ENCODE measurements at places on chromosomes 1 and 21. TPM values are rescaled to one million over a fixed set of nuclear protein-coding genes. Genes with fewer than 3 reads are reported as not detected.
A peak's percentile ranks its signal among the peaks of the same experiment; 100 is the strongest.

The ERICH3 gene
- total RNA-seq, result 0.55 TPM

The BTBD19 gene
- total RNA-seq, result 9.4 TPM

The TSPEAR gene
- not detected for total RNA-seq

The S100A9 gene
- 943 TPM for total RNA-seq

The PTAFR gene
- 4.1 TPM for total RNA-seq

The S100A3 gene
- 1.6 TPM for total RNA-seq

The OR2T35 gene
- total RNA-seq, result not detected

- DNase-seq, result no peak
- H3K27me3 ChIP-seq, result no peaks in the 10 kb centered on the region
- no peaks in the 10 kb centered on the region for H3K4me1 ChIP-seq
- H3K36me3 ChIP-seq, result no peaks in the 10 kb centered on the region
- no peak overlapping the region for H3K4me3 ChIP-seq
- no peak overlapping the region for H3K27ac ChIP-seq
Measured at GRCh38 chr1:163820226-163820625, 498.5 kb downstream of the NUF2 start.

GRCh38 chr21:25535849-25536248 lies 71.4 kb downstream of the MRPL39 start:
- H3K36me3 ChIP-seq, result no peaks in the 10 kb centered on the region
- no peak overlapping the region for H3K27ac ChIP-seq
- H3K4me1 ChIP-seq, result no peaks in the 10 kb centered on the region
- H3K4me3 ChIP-seq, result no peak overlapping the region

DNA sequence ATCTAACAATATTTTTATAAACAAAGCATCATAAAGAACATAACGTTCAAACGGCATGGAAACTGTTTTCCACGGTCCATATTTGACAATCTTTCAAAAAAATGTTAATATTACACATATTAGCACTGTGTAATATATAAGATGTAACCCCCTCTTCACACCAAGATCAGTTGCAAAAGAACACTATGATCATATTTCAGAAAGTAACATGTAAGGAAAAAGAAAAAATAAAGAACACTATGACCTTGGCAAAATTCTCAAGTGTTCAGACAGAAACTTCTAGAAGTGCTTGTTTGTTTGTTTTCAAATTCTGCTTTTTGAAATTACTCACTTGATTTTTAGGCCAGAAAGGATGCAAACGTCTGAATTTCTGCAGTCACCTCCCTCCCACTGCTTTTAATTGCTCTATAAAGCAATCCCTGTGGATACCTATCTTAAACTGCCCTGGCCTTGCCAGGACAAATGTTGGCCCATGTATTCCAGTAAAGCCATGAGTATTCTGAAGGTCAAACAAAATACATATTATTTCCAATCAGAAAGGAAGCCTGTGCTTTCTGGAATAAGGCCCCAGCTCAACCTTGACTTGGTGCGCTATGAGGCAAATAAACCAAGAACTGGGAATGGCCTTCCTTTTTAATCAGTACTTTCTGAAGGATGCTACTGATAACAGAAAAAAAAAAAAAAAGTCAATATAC lies 68.6 kb downstream of the TGFBR3 start:
- H3K4me3 ChIP-seq, result no peak overlapping the region
- peak overlapping the region; percentile 47 for H3K27ac ChIP-seq
- H3K4me1 ChIP-seq, result no peaks in the 10 kb centered on the region
- H3K36me3 ChIP-seq, result no peaks in the 10 kb centered on the region
- H3K27me3 ChIP-seq, result no peaks in the 10 kb centered on the region

GRCh38 chr1:40884055-40884795 lies 22.1 kb upstream of the CITED4 start:
- no peak for DNase-seq
- H3K27me3 ChIP-seq, result peaks cover 6% of the 10 kb centered on the region
- H3K27ac ChIP-seq, result no peak overlapping the region
- no peaks in the 10 kb centered on the region for H3K36me3 ChIP-seq

DNA sequence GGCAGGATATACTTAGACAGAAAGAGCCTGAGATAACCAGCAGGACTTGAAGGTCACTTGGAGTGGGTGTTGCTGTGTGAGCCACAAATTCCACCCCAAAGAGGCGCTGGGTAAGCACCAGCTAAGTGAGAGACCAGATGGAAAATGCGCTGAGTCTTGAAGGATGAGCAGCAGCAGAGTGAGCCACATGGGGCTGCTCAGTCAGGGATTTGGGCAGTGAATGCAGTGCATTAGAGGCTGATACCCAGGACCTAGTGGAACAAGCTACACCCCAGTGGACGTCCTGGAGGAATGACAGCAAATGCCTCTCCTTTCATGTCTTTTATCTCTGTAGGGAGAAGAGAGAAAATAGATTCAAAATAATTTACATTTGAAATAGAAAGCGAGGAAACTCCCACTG lies 11.3 kb downstream of the GRIK1 start:
- no peaks in the 10 kb centered on the region for H3K36me3 ChIP-seq
- no peak overlapping the region for H3K4me3 ChIP-seq
- DNase-seq, result no peak
- H3K27me3 ChIP-seq, result no peaks in the 10 kb centered on the region
- H3K4me1 ChIP-seq, result no peaks in the 10 kb centered on the region

- H3K4me3 ChIP-seq, result no peak overlapping the region
- no peak for DNase-seq
- no peaks in the 10 kb centered on the region for H3K4me1 ChIP-seq
- no peaks in the 10 kb centered on the region for H3K36me3 ChIP-seq
Measured at GRCh38 chr1:231702804-231703203, 76.2 kb downstream of the DISC1 start.

DNA sequence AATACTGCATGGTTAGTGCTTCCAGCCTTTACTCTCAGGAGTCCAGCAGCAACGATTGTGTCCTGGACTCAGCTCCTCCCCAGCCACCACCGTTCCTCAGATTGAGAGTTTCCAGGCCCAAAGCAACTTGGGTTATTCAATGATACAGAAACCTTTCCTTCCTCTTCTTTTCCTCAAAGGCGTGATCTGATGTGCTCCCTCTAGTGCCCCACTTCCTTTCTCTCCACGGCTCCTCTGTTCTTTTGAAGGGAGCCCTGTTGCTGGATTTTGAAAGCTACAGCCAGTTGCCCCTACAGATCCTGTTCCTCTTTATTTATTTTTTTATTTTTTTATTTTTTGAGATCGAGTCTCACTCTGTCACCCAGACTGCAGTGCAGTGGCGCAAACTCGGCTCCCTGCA lies 14.1 kb downstream of the CRP start:
- H3K36me3 ChIP-seq, result no peaks in the 10 kb centered on the region
- DNase-seq, result no peak
- H3K4me1 ChIP-seq, result no peaks in the 10 kb centered on the region
- H3K27ac ChIP-seq, result no peak overlapping the region

- DNase-seq, result no peak
- H3K36me3 ChIP-seq, result no peaks in the 10 kb centered on the region
- no peak overlapping the region for H3K4me3 ChIP-seq
- no peak overlapping the region for H3K27ac ChIP-seq
- H3K4me1 ChIP-seq, result peaks cover 3% of the 10 kb centered on the region
Measured at GRCh38 chr1:91171898-91172297, 150.1 kb upstream of the ZNF644 start.

DNA sequence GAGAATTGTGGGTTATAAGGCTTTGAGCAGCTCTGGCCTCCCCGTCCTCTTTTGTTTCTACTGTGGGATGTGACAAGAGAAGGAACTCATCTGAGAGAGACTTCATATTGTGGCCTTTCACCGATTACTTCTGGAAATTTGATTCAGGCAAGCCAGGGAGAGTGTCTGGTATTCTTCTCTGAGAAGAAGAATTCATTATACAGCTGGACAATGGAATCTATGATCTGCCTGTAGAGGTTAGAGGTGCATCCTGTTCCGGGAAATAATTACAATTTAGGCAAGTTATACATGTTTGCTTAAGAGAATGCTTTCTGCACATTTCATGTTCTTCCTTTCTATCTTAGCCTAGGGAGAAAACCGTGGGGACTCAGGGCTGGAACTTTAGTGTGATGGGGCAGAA lies 12.8 kb upstream of the RNU1-2 start:
- H3K27me3 ChIP-seq, result no peaks in the 10 kb centered on the region
- no peaks in the 10 kb centered on the region for H3K4me1 ChIP-seq
- H3K27ac ChIP-seq, result no peak overlapping the region
- no peaks in the 10 kb centered on the region for H3K36me3 ChIP-seq
- no peak for DNase-seq

Measured in sigmoid colon (tissue), 7 donors.